Substantia nigra (tissue), 51 donors: ENCODE measurements at places on chromosomes 11 and 22.

DNA sequence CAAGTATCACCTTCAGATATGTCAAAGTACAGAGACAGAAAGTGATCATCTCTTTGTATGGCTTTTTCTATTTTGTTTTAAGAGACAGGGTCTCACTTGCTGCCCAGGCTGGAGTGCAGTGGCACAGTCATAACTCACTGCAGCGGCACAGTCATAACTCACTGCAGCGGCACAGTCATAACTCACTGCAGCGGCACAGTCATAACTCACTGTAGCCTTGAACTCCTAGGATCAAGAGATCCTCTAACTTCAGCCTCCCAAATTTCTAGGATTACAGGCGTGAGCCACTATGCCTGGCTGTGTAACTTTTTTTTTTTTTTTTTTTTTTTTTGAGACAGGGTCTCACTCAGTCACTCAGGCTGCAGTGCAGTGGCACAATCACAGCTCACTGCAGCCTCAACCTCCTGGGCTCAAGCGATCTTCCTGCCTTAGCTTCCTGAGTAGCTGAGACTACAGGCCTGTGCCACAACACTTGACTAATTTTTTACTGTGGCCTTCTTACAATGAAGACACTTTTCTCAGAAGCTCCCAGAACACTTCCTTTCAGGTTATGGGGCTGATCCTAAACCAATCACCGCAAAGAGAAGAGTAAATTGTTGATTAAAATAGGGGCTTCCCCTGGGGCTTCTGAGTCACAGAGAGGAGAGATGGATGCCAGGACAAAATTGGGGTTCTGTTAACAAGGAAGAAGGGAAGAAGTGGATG, 9.0 kb upstream of the HIKESHI start:
- DNase-seq = no peak

DNA sequence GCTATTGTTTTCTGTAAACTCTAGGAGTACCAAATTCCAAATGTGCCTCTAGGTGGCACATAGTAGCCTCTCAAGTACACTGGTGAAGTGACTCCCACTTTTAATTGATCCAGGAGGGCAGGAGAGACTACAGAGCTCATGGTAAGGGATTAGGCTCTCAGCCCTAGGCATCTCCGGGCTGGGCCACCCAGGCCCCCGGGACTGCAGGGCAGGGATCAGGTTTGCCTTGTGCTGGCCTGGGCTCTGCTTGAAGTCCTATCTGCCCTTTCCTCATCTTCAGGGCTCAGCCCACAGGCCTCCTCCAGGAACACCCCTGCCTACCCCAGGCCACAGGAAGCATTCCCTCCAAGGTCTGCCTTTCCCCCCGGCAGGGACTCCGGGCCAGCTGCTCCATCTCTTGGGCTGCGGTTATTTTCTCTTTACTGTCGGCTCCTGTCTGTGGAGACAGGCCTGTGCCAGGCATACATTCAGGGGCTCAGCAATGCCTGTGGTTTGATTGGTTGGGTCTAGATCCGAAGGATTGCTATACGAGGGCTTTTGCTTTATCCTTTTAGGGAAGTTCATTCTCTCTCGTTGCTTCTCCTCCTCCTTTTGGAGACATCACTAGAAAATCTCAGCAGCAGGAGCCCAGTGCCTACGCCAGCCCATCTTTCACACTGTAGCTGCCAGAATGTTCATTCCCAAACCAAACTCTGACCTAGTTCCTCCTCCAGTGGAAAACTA, 32.8 kb downstream of the PARVA start:
- DNase-seq = no peak

GRCh38 chr11:115222218-115222862, 281.9 kb downstream of the CADM1 start:
- DNase-seq = no peak

DNA sequence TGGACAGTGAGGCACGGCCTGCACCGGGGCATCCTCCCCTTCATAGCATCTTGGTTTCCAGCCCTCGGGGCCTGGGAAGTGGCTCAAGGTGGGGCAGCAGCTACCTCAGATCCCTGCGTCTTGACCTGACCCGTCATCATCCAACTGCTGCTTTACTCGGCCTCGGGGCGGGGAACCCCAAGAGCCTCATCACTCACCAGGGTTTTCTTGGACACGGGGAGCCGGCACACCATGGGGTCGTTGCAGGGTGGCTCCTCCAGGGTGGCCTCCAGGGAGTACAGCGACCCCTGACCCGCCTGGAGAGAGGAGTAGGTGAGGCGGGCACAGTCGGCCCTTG, 651 bp downstream of the CTSF start:
- DNase-seq = no peak

GRCh38 chr11:20008871-20009644, 151.2 kb downstream of the DBX1 start:
- no peak for DNase-seq

DNA sequence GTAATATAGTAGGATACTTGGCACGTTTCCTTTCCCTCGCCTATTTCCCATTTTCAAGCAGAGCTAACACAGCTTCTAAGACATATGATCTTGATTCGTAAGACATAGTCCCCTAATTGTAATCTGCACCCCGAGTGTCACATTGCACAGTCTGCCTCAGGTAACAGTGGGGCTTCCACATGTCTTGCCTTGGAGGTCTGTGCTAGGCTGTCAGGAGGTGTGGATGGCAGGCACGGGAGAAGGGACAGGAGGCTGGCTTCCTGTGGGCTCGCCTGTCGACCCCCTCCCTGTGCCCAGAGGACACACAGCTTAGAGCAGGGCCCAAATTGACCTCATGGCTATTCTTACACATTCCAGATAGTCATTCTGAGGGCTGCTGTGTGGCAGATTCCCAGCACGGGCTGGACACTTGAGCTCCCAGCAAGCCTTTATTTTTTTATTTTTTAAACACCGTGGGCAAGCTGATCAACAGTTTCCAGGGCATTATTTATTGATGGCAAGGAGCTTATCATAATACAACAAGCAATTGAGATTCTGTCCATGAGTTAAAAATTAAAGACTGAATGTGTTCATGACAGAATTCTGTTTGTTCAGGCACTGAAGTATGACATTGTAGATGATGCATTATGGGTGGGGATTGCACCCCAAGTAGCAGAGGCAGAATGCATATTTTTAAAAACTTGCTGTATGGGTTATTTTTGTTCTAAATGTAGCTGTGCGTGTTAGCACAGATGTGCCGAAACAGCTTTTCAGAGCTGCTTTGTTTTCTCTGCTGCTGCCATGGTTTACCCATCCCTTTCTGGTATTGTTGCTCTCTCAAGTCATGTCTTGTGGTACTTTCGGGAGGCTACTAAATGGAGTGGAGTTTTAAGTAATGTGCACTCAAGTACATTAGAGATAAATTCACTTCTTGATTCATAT, 113.0 kb downstream of the ATXN10 start:
- no peak for DNase-seq

GRCh38 chr11:86743223-86744118, 56.9 kb upstream of the PRSS23 start:
- peak; percentile 5 for DNase-seq

GRCh38 chr11:110862407-110862806, 150.2 kb upstream of the ARHGAP20 start:
- no peak for DNase-seq

- DNase-seq = no peak
Observed at GRCh38 chr11:30329150-30329940, 6.4 kb downstream of the ARL14EP start.

DNA sequence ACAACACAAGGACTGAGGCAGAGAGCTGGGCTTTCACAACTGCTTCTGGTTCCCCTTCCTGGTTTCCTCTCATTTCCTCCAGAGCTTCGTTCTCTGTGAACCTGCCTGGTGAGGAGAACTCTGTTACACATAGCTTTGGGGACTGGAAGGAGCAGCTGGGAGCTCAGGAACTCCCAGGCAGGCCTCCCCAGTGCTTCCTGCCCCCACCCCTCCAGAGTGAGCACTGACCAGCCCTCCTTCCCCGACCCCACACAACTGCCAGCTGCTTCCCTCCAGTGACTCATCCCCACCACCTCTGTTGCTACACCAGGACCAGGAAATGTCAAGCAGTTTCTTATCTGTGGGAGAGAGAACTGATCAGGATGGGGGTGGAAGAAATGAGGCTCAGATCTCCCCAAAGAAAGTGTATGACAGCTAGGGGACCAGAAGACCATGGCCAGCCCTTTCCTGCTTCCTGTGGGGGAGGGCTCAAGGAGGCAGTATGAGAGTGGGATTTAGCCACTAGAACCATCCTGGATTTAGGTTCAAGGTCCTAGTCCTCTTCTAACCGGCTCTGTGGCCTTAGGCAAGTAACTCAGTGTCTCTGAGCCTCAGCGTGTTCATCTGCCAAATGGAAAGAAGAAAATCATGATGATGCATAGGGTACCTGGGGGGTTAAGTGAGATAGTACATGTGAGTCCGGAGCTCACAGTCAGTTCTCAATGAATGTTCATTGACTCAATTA, 4.5 kb upstream of the TP53I11 start:
- no peak for DNase-seq

- no peak for DNase-seq
Observed at GRCh38 chr11:44764583-44764982, 37.8 kb downstream of the TSPAN18 start.
